Effector memory CD4-positive, alpha-beta T cell (primary cell): ENCODE measurements at places on chromosomes 5 and 9.

DNA sequence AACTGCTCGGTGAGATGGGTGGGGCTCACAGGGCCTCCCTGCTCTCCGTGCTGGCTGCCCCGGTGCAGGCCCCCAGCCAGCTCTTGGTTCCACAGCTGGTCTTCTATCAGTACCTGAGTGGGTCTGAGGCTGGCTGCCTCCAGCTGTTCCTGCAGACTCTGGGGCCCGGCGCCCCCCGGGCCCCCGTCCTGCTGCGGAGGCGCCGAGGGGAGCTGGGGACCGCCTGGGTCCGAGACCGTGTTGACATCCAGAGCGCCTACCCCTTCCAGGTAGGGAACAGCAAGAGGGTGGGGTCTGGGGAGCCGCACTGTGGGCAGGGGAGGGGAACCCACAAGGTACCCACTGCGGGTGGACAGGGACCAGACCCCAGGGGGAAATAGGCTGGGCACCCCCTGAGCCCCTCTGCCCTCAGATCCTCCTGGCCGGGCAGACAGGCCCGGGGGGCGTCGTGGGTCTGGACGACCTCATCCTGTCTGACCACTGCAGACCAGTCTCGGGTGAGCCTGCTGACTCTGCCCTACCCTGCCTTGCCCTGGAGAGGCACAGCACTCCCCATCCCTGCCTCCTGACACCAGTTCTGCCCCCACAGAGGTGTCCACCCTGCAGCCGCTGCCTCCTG, 2.8 kb downstream of the MAMDC4 start:
- no peak overlapping the region for H3K4me3 ChIP-seq
- no peaks in the 10 kb centered on the region for H3K27me3 ChIP-seq
- no peak for DNase-seq
- peaks cover 4% of the 10 kb centered on the region for H3K4me1 ChIP-seq
- no peak overlapping the region for H3K27ac ChIP-seq

- no peaks in the 10 kb centered on the region for H3K36me3 ChIP-seq
- no peaks in the 10 kb centered on the region for H3K4me1 ChIP-seq
- H3K4me3 ChIP-seq: no peak overlapping the region
- DNase-seq: no peak
- H3K27me3 ChIP-seq: no peaks in the 10 kb centered on the region
These were observed 11.7 kb upstream of the TSSK1B start for GRCh38 chr5:113446358-113446927.

DNA sequence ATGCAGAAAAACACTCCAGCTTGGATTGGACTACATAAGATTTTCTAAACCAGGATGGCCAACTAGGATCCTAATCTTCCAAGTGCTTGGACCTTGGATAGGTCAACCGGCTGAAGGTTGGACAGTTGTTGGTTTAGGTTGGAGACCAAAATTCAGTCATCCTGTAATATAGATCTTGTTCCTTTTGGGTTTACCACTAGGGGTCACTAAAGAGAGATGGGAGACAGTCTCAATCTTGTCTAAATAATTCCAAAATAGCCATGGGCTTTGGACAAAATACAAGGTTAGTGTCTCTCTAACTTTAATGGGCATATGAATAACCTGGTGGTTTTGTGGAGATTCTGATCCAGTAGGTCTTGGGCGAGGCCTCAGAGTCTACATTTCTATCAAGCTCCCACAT, 148.7 kb upstream of the ERCC6L2 start:
- H3K27ac ChIP-seq: no peak overlapping the region
- no peaks in the 10 kb centered on the region for H3K27me3 ChIP-seq
- H3K4me3 ChIP-seq: no peak overlapping the region
- no peaks in the 10 kb centered on the region for H3K36me3 ChIP-seq
- no peak for DNase-seq

GRCh38 chr5:179378441-179379271, 33.4 kb upstream of the ADAMTS2 start:
- no peaks in the 10 kb centered on the region for H3K27me3 ChIP-seq
- H3K4me1 ChIP-seq: no peaks in the 10 kb centered on the region
- H3K27ac ChIP-seq: no peak overlapping the region
- H3K36me3 ChIP-seq: no peaks in the 10 kb centered on the region

- no peak overlapping the region for H3K4me3 ChIP-seq
- no peaks in the 10 kb centered on the region for H3K27me3 ChIP-seq
- DNase-seq: no peak
- no peaks in the 10 kb centered on the region for H3K36me3 ChIP-seq
These were observed 28.1 kb downstream of the TMOD1 start for GRCh38 chr9:97529363-97530076.

- H3K36me3 ChIP-seq: peaks cover 9% of the 10 kb centered on the region
- no peaks in the 10 kb centered on the region for H3K27me3 ChIP-seq
- no peak overlapping the region for H3K4me3 ChIP-seq
- no peak for DNase-seq
These were observed 9.9 kb downstream of the ANP32B start for GRCh38 chr9:97993000-97993399.

GRCh38 chr5:146565764-146566367, 49.9 kb upstream of the GPR151 start:
- no peaks in the 10 kb centered on the region for H3K4me1 ChIP-seq
- H3K4me3 ChIP-seq: no peak overlapping the region
- no peaks in the 10 kb centered on the region for H3K27me3 ChIP-seq
- H3K27ac ChIP-seq: no peak overlapping the region

GRCh38 chr5:56479126-56479525, 246.0 kb upstream of the ANKRD55 start:
- H3K4me1 ChIP-seq: peaks cover 47% of the 10 kb centered on the region
- H3K4me3 ChIP-seq: peak overlapping the region; percentile 68
- H3K27ac ChIP-seq: peak overlapping the region; percentile 89
- H3K36me3 ChIP-seq: no peaks in the 10 kb centered on the region

- no peaks in the 10 kb centered on the region for H3K4me1 ChIP-seq
- no peaks in the 10 kb centered on the region for H3K36me3 ChIP-seq
These were observed 5.3 kb upstream of the CTXN3 start for GRCh38 chr5:127643607-127644006.

GRCh38 chr9:111857555-111858211, 38.9 kb upstream of the UGCG start:
- no peaks in the 10 kb centered on the region for H3K4me1 ChIP-seq
- DNase-seq: no peak
- no peaks in the 10 kb centered on the region for H3K36me3 ChIP-seq

GRCh38 chr9:78122631-78123030, 91.0 kb upstream of the GNAQ start:
- no peaks in the 10 kb centered on the region for H3K36me3 ChIP-seq
- no peak overlapping the region for H3K4me3 ChIP-seq
- no peak for DNase-seq
- H3K27me3 ChIP-seq: no peaks in the 10 kb centered on the region
- peaks cover 16% of the 10 kb centered on the region for H3K4me1 ChIP-seq
- H3K27ac ChIP-seq: no peak overlapping the region

DNA sequence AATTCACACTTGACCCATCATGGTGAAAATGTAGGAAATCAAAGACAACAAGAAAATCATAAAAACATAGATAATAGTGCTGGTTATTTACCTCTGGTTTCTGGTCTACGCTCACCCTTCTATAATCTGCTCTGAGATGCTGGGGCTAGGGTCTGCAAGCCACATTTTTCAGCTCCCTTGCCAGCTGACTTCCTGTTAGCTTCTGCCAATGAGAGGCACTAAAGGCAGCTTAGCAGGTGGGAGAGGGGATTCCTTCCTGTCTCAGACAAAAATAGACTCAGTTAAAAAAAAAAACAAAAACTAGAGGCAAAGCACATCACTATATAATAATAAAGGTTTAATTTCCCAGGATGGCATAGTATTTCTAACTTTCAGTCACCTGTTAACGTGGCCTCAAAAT, 20.2 kb upstream of the N4BP3 start:
- no peak overlapping the region for H3K27ac ChIP-seq
- H3K4me1 ChIP-seq: peaks cover 9% of the 10 kb centered on the region
- H3K36me3 ChIP-seq: no peaks in the 10 kb centered on the region
- no peak for DNase-seq

DNA sequence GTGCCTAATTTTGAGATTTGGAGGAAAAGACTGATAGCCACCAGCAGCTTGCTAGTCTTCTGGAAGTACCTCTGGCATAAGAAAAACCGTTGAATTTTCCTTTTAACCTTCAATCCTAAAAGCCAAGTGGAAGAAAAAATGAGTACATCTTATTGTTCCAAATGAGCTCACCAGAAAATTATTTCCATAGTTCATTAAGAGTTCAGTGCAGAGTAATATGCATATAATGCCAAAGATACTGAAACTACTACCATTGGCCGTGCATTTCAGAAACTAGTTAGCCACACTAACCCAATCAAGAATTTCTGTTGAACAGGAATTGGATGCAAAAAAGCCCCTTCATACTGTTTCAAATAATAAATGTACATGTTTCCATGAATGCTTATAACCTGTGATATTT, 607.9 kb downstream of the KCTD16 start:
- no peak overlapping the region for H3K27ac ChIP-seq
- H3K36me3 ChIP-seq: no peaks in the 10 kb centered on the region
- no peaks in the 10 kb centered on the region for H3K27me3 ChIP-seq
- no peaks in the 10 kb centered on the region for H3K4me1 ChIP-seq
- no peak overlapping the region for H3K4me3 ChIP-seq

DNA sequence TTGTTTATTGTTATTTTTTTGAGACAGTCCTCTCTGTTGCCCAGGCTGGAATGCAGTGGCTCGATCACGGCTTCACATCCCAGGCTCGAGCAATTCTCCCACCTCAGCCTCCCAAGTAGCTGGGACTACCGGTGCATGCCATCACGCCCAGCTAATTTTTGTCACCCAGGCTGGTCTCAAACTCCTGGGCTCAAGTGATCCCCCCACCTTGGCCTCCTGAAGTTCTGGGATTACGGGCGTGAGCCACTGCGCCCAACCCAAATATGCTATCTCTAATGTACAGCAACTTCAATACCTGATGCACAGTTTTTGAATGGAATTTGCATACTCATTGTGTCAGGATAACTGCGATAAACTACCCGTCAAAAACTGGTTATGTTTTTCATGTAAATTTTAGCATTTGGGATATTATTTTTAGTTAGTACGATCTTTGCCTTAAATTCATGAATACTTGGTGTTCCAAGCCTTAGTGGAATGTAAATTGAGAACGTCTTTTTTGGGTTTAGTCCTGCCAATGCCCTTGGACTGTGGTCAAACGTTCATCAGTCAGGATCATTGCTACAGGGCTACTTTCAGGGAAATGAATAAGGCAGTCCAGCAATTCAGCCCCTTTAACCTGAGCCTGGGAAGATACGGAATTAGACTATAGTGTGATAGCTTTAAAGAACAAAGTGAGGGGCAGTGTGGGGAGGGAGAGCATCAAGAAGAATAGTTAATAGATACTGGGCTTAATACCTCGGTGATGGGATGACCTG, 4.4 kb downstream of the UGCG start:
- H3K27ac ChIP-seq: no peak overlapping the region
- H3K36me3 ChIP-seq: no peaks in the 10 kb centered on the region
- peaks cover 7% of the 10 kb centered on the region for H3K4me1 ChIP-seq
- no peak for DNase-seq
- H3K4me3 ChIP-seq: no peak overlapping the region
- H3K27me3 ChIP-seq: no peaks in the 10 kb centered on the region

GRCh38 chr9:133284362-133284761, 9.4 kb upstream of the ABO start:
- no peak overlapping the region for H3K4me3 ChIP-seq
- H3K36me3 ChIP-seq: no peaks in the 10 kb centered on the region
- no peak overlapping the region for H3K27ac ChIP-seq
- H3K27me3 ChIP-seq: no peaks in the 10 kb centered on the region
- no peak for DNase-seq

DNA sequence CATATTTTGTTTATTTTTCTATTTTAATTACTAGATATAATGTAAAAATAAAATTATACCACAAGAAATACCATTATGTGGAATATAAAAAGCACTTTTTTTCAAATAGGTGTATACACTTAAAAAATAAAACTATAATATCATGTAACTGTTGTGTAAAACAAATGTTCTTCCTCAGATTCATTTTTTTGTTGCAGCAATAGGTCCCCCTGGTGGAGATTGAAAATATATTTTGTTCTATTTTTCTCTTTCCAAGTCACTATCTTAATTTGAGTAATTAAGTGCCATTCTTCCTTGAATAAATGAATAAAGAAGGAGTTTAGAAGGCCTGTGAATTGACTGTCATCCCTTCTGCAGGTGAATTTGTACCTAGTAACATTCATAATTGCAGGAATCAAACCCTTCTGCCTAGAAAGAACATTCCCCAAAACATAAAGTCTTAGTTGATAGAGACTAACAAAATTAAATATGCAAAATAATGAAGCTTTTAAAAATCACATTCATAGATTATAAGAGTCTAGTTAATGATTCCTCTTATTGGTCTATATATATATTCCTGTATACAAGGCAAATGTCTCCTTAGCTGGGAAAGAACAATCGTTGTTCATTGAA, 23.4 kb downstream of the CETN3 start:
- H3K36me3 ChIP-seq: no peaks in the 10 kb centered on the region
- H3K4me1 ChIP-seq: no peaks in the 10 kb centered on the region
- no peak overlapping the region for H3K4me3 ChIP-seq
- no peaks in the 10 kb centered on the region for H3K27me3 ChIP-seq
- no peak overlapping the region for H3K27ac ChIP-seq

DNA sequence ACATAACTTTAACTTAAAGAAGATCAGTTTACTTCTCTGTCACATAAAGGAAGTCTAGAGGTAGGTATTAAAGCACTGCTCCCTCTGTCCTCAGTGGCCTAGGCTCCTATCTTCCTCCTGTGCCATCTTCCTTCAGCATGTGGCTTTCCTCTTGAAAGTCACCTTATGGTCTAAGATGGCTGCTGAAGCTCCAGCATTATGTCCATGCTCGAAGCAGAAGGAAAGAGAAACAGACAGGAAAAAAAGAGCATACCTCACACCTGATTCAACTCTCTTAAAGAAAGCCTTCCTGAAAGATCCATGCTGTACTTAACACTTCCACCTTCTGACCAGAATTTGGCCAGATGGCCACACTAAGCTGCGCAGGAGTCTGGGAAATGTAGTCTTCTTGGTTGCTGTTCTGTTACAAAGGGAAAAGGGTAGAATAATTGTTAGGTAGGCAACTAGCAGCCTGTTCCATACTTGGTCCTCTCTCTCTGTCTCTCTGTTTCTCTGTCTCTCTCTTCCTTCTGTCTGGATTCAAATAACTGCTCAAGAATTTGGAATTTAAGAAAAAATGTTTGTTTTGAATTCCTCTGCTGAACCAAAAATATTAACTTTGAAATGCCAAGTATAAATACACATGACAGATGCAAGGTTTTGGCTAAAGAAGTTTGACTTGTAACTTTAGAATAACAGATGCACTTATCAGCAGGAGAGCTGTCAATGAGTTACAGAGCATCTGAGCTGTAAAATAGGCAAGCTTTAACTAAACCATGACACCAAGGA, 16.0 kb downstream of the TMEM174 start:
- DNase-seq: no peak
- H3K27ac ChIP-seq: no peak overlapping the region
- H3K36me3 ChIP-seq: no peaks in the 10 kb centered on the region
- H3K27me3 ChIP-seq: peaks cover 17% of the 10 kb centered on the region

- H3K4me3 ChIP-seq: no peak overlapping the region
- DNase-seq: no peak
- no peaks in the 10 kb centered on the region for H3K36me3 ChIP-seq
- H3K4me1 ChIP-seq: no peaks in the 10 kb centered on the region
These were observed 192.1 kb upstream of the CLINT1 start for GRCh38 chr5:158051036-158051435.
